GM12878 (cell line): ENCODE measurements at places on chromosomes 2 and 18. TPM values are rescaled to one million over a fixed set of nuclear protein-coding genes. Genes with fewer than 3 reads are reported as not detected.

PLB1 gene
- 0.36 and 0.50 TPM in 2 replicates for polyA plus RNA-seq

RESP18 gene
- polyA plus RNA-seq: not detected in 2 replicates

DNA sequence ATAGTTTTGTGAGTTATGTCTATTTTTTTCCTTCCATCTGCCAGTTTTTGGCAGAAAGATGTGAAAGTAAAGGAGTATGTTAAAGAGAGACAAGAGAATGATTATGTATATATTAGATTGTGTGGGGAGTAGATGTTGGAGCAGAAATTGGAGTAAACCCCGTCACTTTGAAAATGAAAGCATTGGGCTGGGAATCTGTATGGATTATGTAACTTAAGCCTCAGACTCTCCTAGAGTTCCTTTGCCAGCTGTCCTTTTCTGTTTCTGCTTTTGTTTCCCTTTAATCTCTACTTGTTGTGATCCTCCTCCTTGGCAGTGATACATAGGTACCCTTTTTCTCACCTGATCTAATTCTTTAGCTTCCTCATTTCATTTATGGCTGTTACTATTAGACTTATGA, 19.2 kb downstream of the CCDC138 start:
- no peak overlapping the region for H3K27ac ChIP-seq
- H3K4me1 ChIP-seq: no peaks in the 10 kb centered on the region
- no peaks in the 10 kb centered on the region for H3K27me3 ChIP-seq
- no peak for DNase-seq
- peaks cover 6% of the 10 kb centered on the region; the same call in 1 of the 2 replicates for H3K36me3 ChIP-seq
- no peak overlapping the region for H3K4me3 ChIP-seq

- H3K4me3 ChIP-seq: no peak overlapping the region
- no peaks in the 10 kb centered on the region for H3K27me3 ChIP-seq
- H3K36me3 ChIP-seq: no peaks in the 10 kb centered on the region
- H3K27ac ChIP-seq: no peak overlapping the region
- DNase-seq: no peak
- H3K4me1 ChIP-seq: no peaks in the 10 kb centered on the region
Observed at GRCh38 chr2:2859164-2859563, 518.5 kb downstream of the EIPR1 start.

DNA sequence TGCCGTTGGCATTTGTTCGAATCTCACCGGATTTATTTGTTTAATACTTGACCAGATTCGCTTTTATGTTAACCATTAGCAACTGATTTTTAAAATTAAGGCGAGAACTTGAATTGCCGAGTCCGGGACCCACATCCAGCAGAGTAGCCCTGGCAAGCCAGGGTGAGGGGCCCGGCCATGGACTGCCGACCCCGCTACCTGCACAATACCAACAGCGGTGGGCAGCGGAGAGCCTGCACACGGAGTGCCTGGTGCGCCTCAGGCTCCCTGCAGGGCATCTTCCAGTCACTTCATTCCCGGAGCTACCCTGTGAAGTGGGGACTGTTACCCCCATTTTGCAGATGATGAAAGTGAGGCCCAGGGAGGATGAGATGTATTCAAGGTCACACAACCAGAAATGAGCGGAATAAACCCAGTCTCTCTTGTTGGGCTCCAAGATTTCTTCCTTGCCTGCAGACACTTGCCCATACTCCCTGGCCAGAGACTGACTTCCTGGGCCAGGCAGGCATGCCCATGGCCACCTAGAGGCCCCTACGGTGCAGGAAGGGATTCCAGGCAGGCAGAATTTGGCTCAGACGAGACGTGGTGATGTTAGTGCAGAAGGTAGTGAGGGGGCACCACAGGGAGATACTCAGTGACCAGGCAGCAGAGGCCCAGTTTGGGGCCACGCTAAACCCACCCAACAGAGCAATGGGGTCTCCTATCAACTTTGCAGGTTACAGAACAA, 2.9 kb downstream of the FBLN7 start:
- H3K36me3 ChIP-seq: no peaks in the 10 kb centered on the region
- H3K27me3 ChIP-seq: peaks cover 1% of the 10 kb centered on the region; the same call in 1 of the 2 replicates
- no peaks in the 10 kb centered on the region for H3K4me1 ChIP-seq
- no peak for DNase-seq
- no peak overlapping the region for H3K4me3 ChIP-seq

TMEM127 gene
- 9.4 and 18.4 TPM in 2 replicates for polyA plus RNA-seq

DSG4 gene
- polyA plus RNA-seq: 0.25 and 0.43 TPM in 2 replicates

ARHGAP15 gene
- polyA plus RNA-seq: 60.6 and 72.7 TPM in 2 replicates

GRCh38 chr2:29632018-29632417, 289.4 kb downstream of the ALK start:
- H3K27me3 ChIP-seq: no peaks in the 10 kb centered on the region; the same call in none of the 2 replicates
- no peak overlapping the region for H3K27ac ChIP-seq
- no peaks in the 10 kb centered on the region for H3K36me3 ChIP-seq
- no peak for DNase-seq
